ENCODE measurements at places on chromosomes 12 and 14.

GRCh38 chr14:27605282-27605681, 1007.4 kb upstream of the NOVA1 start:
- no peak for DNase-seq

GRCh38 chr12:50734409-50735263, 29.3 kb upstream of the ATF1 start:
- DNase-seq = no peak

GRCh38 chr12:61029516-61029915, 1230.7 kb upstream of the USP15 start:
- DNase-seq = no peak

GRCh38 chr14:67940486-67941455, 121.2 kb downstream of the RAD51B start:
- no peak for DNase-seq

DNA sequence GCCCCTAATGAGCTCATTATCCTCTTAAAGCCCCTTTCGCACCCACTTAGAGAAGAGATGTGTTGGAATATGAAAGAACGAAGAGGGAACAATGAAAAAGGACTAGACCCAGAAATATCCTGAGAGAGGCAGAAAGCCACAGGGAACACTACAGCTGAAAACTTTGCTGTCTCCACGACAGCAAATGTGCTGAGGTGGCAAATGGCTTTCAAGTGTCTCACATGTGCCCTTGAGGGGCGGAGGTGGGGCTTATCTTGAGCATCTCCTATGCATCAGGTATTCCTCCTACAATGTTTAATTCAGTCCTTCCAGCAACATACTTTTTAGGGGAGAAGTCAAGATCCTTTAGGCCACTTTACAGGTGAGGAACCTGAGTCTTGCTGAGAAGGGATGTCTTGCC, 62.9 kb downstream of the WSCD2 start:
- no peak for DNase-seq

- DNase-seq = no peak
Observed at GRCh38 chr12:29574500-29574899, 77.0 kb upstream of the OVCH1 start.

GRCh38 chr14:90511795-90512328, 115.0 kb downstream of the CALM1 start:
- no peak for DNase-seq

- DNase-seq = no peak
Observed at GRCh38 chr14:34365309-34365915, 96.6 kb downstream of the SPTSSA start.

- DNase-seq = no peak
Observed at GRCh38 chr14:80695869-80696268, 245.7 kb downstream of the CEP128 start.

DNA sequence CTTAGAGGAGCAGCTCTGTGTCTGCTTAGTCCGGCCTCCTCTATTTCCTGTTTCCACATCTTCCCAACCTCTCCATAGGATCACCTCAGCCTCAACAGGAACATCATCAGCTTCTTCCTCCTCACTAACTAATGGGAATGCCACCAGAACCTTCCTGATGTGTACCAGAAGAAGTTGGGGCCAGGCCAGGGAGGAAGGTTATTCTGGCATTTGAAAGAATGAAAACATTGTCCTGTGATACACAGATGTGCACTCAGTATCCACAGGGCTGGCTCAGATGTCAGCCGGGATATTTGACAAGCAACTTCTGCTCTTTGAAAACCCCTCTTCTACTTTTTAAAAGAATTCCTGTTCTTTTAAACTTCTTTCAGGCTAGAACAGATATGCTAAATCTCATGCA, 63.6 kb downstream of the TMEM30B start:
- no peak for DNase-seq

DNA sequence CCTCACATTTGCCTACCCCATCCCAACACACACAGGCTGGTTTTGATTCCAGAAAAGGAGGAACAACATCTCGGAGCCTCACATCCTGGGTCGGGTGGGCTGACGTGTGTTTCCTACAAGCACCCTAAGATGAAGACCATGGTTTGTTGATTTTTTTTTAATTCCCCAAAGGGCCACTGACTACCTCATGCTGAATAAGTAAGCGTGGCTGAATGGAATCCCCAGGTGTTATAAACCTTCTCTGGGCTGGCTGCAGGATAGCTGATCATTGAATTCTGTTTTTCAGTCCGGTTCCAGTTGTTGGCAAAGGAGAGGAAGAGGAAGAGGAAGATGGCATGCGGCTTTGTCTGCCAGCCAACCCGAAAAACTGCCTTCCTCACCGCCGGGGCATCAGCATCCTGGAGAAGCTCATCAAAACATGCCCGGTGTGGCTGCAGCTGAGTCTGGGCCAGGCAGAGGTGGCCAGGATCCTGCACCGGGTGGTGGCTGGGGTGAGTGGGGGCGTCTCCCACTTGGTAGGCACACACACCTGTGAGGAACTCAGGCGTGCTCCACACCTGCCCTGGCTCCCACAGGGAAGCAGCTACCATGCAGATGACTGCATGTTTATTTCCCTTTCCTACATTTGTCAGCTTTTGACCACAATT, 42.0 kb downstream of the RIN3 start:
- no peak for DNase-seq

GRCh38 chr14:105738638-105739037, 212.3 kb downstream of the TMEM121 start:
- no peak for DNase-seq

GRCh38 chr14:49456589-49456988, 129.6 kb downstream of the RPS29 start:
- no peak for DNase-seq

DNA sequence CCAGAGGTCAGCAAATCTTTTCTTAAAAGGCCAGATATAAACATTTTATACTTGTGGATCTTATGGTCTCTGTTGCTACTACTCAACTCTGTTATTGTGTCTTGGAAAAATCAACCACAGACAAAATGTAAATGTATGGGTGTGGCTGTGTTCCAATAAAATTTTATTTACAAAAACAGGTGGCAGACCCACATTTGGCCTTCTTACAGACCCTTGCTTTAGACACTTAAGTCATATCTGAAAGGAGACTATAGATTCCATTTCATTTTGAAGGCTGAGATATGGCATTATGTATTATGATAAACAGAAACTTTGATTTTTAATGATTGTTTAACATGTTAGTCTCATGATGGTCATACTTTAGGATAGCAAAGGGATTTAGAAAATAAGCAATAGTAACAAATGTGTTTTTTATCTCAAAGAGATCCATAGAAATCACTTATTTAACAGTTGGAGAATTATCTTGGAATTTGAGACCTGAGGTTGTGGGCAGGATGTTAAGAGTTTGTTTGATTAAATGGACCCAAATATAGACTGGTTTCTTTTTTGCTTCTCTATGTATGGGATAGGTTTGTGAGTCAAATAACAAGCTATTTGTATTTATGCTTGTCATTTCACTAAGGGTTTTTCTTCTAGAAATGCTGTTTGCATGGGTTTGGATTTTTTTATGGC, 51.2 kb downstream of the PPFIBP1 start:
- DNase-seq = no peak

- no peak for DNase-seq
Observed at GRCh38 chr14:90756755-90757345, 59.4 kb downstream of the TTC7B start.

DNA sequence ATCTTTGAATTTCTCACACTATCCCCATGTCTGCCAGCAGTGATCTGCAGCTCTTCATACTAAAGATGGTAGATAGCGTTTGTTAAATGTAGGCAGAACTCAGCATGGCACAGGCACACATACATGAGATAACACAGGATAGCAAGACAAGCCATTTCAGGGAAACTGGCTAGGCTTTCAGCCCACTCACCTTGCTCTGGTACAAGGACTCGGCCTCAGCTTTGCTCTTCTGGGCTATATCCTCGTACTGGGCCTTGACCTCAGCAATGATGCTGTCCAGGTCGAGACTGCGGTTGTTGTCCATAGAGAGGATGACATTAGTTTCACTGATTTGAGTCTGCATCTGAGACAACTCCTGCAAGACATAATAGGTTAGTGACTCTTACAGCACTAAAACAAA, 3.1 kb downstream of the KRT1 start:
- no peak for DNase-seq

- peak; percentile 22 for DNase-seq
Observed at GRCh38 chr12:116236148-116236731, 41.3 kb downstream of the MED13L start.

GRCh38 chr12:42981379-42981778, 391.8 kb upstream of the PRICKLE1 start:
- DNase-seq = no peak

DNA sequence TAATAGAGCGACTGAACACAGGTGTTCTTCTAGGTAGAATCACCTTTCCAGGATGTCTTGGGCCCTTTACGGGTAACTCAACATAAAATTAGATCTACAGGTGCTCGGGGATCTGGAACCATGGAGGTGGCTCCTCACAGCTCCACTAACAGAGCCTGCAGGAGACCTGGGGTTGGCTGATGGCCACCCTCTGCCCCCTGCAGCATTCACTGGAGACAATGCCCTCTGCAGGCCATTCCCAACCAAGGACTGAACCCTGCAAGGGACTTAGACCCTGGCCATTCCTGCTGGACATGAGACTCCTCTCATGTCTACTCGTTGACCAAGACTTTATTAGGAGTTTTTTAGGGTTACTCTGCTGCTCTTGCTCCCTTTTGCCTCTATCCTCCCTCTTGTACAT, 58.5 kb upstream of the PPP4R3A start:
- no peak for DNase-seq

- DNase-seq = no peak
Observed at GRCh38 chr12:90589956-90590355, 365.0 kb downstream of the CCER1 start.

- DNase-seq = no peak
Observed at GRCh38 chr12:121522971-121523370, 57.9 kb downstream of the KDM2B start.

- DNase-seq = no peak
Observed at GRCh38 chr14:33590891-33591630, 359.8 kb downstream of the EGLN3 start.

DNA sequence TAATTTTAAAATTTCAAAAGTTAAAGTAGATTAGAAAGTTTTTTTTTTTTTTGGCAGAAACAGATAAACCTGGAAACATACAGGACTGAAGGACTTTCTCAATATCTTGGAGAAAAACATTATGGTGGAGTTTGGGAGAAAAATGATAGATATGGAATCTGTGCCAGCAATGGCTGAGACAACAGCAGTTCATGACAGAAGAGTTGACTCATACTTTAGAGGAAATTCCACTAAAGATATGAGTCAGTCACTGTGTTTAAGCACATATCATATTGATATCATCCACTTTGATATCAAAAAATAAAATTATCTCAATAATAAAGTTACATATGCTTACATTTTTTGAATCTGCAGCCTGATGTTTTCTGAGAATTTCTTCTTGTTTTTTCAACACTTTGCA, 193.9 kb upstream of the OR4E1 start:
- DNase-seq = no peak

GRCh38 chr14:69527635-69528034, 43.1 kb downstream of the PLEKHD1 start:
- no peak for DNase-seq

DNA sequence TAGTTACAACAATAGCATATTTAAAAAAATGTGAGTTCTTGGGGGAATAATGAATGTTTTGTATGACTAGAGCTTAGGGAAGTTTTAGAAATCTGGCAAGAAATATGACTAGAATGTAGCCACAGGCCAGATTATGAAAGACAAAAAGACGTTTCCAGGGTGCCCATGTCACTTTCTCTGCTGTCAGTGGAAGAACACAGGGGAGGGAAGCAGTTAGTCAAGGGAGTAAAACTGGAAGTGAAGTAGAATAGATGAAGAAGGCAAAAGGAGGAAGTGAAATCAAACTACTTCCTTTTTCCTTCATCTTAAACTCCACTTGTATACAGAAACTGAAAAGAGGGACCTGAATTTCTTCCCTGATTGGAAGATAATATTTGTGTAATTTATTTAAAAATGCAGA, 81.2 kb upstream of the ATP2B1 start:
- DNase-seq = peak; percentile 36

GRCh38 chr14:33515899-33516298, 435.0 kb downstream of the EGLN3 start:
- DNase-seq = no peak

GRCh38 chr14:96065661-96066459, 26.7 kb downstream of the C14orf132 start:
- DNase-seq = no peak

DNA sequence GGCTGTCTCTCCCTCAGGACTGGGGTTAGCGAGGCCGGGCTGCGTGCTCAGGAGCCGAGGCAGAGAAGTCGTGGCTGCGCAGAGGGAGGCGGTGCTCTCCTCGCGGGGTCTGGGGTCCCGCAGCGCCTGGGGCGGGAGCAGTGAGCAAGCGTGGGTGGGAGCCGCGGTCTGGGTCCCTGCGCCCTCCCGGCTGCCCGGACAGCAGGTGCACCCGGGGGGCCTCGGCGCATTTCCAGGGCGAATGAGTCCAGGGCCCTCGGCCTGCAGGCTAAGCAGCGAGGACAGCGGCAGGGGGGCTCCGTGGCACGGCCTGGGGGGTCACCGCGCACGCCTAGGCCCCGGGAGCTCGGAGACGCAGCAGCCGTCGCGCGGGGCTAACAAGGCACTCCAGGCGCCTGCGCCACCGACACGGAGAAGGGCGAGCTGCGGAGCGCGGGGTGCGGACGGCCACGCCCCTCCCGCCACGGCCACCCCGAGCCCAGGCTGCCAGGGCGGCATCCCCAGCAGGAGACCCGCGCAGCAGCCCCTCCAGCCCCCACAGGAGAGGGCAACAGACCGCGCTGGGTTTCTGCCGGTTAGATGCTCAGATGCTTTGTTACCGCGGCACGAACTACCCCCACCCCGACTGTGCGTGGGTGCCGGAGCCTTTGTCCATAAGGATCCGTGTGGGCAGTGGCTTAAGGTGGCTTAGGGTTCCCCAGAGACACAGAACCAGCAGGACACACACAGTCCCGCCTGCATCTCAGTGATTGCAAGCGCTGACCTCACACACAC, 117.7 kb upstream of the C14orf180 start:
- no peak for DNase-seq

DNA sequence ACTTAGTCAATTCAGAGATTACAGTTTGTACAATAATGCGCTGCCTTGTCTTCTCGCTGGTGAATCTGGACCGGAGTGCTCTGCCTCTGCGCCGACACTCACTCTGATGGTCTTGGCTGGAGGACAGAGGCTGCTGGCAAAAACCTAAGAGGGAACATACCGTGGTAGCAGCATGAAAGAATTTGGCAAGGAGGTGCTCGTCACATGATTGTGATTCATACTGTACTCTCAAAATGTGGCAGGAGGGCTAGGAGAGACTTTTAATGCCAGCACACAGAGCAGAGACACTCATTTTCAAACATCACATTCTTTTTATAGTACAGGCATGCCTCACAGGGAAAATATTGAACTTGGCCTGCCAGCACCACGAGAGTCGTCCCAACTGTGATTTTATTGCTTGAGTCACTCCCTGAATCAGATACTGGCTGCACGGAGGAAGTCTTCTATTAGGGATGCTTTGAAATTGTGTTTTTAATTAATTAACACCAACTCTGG, 67.8 kb downstream of the HMGA2 start:
- no peak for DNase-seq

GRCh38 chr14:39472078-39472477, 39.8 kb upstream of the FBXO33 start:
- DNase-seq = peak; percentile 76
